ENCODE measurements at places on chromosomes 6 and 20.

- no peak for DNase-seq
These were observed 155.7 kb downstream of the RIMS1 start for GRCh38 chr6:72042088-72042487.

DNA sequence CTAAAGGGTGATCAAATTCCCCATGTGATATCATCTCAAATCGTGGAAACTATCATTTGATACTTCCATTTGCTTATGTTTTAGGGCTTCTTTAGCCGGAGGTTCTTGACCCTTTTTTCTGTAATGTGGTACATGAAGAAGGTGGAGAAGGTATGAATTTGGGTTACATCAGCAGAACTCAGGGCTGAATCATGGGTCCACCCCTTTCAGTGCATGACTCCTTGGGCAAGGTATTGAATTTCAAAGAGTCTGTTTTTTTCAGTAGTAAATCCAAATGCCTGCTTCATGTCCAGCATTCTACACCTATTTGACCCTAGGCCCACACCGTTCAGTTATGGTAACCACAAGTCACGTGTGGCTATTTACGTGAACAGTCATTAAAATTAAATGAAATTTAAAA lies 30.6 kb upstream of the QKI start:
- DNase-seq, result no peak

GRCh38 chr6:39882531-39882899 lies 51.7 kb downstream of the MOCS1 start:
- peak; percentile 68 for DNase-seq

GRCh38 chr20:2305029-2305428 lies 9.2 kb downstream of the TGM3 start:
- no peak for DNase-seq

- DNase-seq, result no peak
These were observed 158.8 kb downstream of the DLL1 start for GRCh38 chr6:170132011-170132521.

GRCh38 chr20:15058841-15059240 lies 721.4 kb upstream of the FLRT3 start:
- no peak for DNase-seq

GRCh38 chr6:14197118-14197517 lies 79.5 kb downstream of the CD83 start:
- DNase-seq, result no peak

GRCh38 chr20:41854765-41855164 lies 236.6 kb upstream of the CHD6 start:
- no peak for DNase-seq

DNA sequence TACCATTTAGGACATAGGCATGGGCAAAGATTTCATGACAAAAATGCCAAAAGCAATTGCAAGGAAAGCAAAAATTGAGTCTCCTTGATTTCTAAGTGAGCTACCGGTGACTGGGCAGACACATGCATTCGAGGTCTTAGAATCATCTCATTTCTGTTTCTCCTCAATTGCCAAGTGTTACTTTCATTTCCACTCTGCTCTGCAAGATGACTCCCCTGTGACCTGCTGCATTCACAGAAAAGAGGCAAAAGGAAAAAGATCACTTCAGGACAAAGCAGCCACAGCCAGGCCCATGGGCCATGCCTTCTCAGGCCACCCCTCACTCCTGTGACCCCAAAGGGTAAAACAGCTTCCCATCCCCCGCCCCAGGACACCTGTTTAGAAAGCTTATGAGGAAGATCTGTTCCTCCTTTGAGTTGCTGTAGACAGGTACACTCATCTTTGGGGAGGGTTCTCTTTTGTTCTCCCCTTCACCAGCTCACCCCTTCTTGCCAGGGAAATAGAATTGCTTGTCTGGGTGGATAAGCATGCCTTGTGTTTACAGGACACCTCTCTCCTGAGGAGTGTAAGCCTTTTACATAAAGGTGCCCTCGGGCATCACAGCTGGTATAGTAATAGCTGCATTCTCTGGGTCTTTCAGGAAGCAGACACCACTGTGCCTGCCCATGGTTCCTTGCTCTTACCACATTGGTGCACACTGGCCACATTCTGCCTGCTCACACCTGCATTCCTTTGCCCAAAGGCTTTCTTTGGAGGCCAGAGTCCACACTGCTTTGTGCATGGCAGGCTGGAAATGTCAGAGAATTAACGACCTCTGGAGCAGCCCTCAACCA lies 105.0 kb downstream of the SLC24A3 start:
- DNase-seq, result peak; percentile 34

GRCh38 chr20:10427060-10427692 lies 6.8 kb downstream of the MKKS start:
- no peak for DNase-seq

- no peak for DNase-seq
These were observed 11.3 kb upstream of the GMPR start for GRCh38 chr6:16227048-16227562.

DNA sequence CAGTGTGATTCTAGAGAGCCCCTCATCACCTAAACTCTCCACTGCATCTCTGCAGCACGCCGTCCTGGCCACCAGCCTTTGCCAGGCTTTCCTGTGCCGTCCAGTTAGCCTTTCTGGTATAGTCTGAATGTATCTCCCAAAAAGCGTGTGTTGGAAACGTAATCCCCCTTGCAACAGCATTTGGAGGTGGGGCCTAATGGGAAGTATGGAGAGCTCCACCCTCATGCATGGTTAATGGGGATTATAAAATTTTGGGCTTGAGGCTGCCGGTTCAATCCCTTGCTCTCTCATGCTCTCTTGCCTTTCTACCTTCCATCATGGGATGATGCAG lies 53.4 kb downstream of the NEDD9 start:
- DNase-seq, result no peak

DNA sequence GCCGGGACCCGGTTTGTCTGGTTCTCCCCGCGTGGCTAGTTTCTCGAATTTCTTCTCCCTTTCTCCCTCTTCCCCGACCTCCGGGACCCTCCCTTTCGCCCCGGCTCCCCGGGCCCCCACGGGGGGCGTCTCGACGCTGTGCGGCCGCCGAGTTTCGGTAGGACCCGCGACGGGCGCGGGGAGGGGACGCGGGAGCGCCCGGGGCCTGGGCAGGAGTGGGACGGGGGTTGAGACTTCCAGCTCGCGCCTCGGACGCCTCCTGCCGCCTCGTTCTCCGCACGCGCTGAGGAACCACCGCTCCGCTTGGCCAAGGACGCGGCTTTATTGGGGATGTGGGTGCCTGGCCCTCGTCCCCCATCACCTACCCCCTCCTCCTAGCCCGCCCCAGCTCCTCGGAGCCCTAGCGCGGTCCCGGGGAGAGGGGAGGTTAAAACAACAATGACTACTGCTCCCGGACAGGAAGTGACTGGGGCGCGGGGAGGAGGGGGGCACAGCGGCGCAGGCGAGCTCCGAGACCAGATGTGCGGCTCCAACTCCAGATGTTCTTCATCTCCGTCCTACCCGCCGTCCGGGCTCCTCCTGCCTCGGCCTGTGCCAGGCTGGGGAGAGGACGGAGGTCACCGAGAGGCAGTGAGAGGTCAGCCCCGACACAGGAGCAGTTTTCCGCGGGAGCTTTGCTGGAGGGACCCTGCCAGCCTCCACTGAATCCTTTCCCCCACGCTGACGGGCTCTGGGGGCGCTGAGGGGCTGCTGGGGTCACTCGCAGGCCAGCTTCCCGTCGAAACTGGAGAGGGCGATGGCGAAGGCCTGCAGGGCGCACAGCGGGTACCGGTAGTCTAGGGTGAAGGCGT lies 917 bp upstream of the TEAD3 start:
- DNase-seq, result no peak

GRCh38 chr6:33905071-33905609 lies 101.3 kb upstream of the MLN start:
- no peak for DNase-seq

DNA sequence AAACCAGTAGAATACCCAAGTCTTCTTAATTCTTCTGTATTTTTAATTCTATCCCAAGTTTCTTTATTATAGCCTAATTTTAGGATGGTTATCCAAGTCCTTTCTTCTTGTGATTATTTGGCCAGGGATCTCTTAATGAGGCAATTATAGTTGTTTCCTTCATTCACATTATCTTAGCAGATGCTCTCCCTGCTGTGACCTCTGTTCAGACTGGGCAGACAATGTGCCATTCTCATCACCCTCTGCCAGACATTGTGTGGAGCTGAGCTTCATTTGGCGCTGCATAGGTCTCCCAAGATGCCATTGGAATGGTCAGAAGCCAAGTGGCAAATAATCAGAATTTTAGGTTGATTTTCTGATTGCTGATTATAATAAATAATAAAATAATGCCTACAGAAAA lies 79.4 kb downstream of the LIN28B start:
- no peak for DNase-seq

DNA sequence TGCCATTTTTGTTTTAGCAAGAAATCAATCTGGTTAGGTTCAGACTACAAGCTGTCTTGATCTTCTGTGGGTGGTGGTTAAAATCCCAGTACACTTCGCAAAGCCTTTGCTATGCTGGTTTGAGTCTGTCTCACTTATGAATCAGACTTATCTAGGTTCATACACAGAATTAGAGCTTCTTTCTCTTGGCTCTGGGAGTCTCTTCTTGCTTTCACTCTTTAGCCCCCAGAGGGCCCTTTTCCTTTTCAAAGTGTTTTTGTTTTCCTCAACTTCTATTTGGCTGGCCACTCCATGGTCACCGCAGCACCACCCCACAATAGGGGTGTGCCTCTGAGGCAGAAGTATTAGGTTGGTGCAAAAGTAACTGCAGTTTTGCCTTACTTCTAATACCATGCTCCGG lies 21.3 kb downstream of the ECI2 start:
- no peak for DNase-seq

- no peak for DNase-seq
These were observed 3.8 kb upstream of the LPA start for GRCh38 chr6:160667639-160668481.

DNA sequence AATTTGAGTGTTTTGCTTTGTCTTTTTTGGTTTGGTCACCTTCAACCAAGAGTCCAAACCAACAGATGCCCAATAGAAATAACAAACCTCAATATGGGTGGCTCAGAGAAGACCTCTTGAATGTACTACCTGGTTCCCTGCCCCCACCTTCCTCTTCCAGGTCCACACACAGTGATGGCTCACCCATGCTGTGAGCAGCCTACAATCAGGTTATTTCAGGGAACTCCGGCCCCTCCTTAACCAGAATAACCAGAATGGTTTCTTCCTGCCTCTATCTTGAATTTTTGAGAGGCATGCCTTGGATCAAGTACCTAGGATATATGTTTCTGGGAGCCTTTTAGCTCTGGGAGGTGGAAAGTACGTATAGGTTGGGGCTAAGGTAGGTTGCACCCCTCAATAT lies 327.1 kb upstream of the PRDM1 start:
- DNase-seq, result no peak

DNA sequence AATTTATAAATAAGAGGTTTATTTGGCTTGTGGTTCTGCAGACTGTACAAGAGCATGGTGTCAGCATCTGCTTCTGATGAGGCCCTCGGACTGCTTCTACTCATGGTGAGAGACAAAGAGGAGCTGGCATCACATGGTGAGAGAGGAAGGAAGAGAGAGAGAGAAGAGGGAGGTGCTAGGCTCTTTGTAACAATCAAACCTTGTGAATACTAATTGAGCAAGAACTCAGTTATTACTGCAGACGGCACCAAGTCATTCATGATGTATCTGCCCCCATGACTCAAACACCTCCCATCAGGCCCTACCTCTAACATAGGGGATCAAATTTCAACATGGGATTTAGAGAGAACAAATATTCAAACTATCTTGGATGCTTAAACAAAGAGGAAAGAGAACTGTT lies 6.3 kb upstream of the SIRPG start:
- no peak for DNase-seq

- peak; percentile 68 for DNase-seq
These were observed 220.8 kb upstream of the FOXA2 start for GRCh38 chr20:22805219-22805618.

GRCh38 chr6:47437592-47437991 lies 40.0 kb upstream of the CD2AP start:
- no peak for DNase-seq

GRCh38 chr6:15036690-15037245 lies 209.1 kb upstream of the JARID2 start:
- peak; percentile 76 for DNase-seq

GRCh38 chr6:14499841-14500240 lies 382.3 kb downstream of the CD83 start:
- DNase-seq, result no peak

- no peak for DNase-seq
These were observed 35.5 kb upstream of the TSHZ2 start for GRCh38 chr20:52936351-52937340.

- no peak for DNase-seq
These were observed 14.9 kb downstream of the MTFR2 start for GRCh38 chr6:136235233-136235564.

- no peak for DNase-seq
These were observed 218.6 kb downstream of the DLL1 start for GRCh38 chr6:170072246-170072645.

DNA sequence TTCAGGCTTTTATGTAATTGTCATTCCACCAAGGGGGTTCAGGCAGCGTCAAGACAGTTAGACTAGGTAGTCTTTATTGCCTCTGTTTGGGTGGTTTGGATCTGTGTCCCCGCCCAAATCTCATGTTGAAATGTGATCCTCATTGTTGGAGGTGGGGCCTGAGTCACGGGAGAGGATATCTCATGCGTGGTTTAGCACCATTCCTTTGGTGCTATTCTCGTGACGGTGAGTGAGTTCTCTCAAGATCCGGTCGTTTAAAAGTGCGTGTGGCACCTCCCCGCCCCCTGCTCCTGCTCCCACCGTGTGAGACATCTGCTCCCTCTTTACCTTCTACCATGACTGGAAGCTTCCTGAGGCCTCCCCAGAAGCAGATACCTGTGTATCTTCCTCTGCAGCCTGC lies 51.3 kb upstream of the FOXC1 start:
- no peak for DNase-seq

DNA sequence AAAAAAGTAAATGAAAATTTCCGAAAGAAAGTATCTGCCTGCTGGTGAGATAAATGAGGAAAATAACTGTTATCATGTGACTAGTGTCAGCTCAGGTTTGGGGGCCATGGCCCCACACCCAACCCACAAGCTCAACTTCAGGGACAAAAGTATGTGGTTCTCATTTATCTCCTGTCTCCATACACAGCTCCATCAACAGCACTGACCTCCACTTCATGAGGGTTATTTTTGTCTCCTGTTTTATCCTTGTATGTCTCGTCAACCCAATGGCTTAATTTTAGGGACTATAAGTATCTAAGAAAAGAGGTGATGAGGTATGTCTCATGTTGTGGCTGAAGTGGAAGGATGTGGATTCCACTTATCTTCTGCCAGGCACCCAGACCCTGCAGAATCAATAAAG lies 271.6 kb upstream of the RIN2 start:
- DNase-seq, result no peak

GRCh38 chr6:169833258-169833794 lies 81.9 kb downstream of the ERMARD start:
- no peak for DNase-seq

- DNase-seq, result no peak
These were observed 3.5 kb upstream of the PRIM2 start for GRCh38 chr6:57313711-57314471.

GRCh38 chr6:132261354-132261753 lies 139.9 kb downstream of the MOXD1 start:
- DNase-seq, result no peak

- no peak for DNase-seq
These were observed 60.5 kb upstream of the SLC22A23 start for GRCh38 chr6:3517350-3517749.

All from right atrium auricular region (tissue), 2 donors.